Fibroblast of the aortic adventitia (primary cell): ENCODE measurements at places on chromosomes 12 and 14. TPM values are rescaled to one million over a fixed set of nuclear protein-coding genes. Genes with fewer than 3 reads are reported as not detected.

MIP gene
- total RNA-seq, result not detected in 2 replicates

RPS6KL1 gene
- total RNA-seq, result 0.09 and 1.6 TPM in 2 replicates

AQP6 gene
- total RNA-seq, result 0.09 TPM in 1 of 2 replicates, not detected in the other

KRT75 gene
- total RNA-seq, result not detected in 2 replicates

SLC7A7 gene
- 2.5 and 16.5 TPM in 2 replicates for total RNA-seq

GDF3 gene
- not detected in 2 replicates for total RNA-seq
